ENCODE measurements at places on chromosomes 1 and 21.

- no peak for DNase-seq
Measured at GRCh38 chr1:169060043-169060722, 46.3 kb upstream of the ATP1B1 start.

DNA sequence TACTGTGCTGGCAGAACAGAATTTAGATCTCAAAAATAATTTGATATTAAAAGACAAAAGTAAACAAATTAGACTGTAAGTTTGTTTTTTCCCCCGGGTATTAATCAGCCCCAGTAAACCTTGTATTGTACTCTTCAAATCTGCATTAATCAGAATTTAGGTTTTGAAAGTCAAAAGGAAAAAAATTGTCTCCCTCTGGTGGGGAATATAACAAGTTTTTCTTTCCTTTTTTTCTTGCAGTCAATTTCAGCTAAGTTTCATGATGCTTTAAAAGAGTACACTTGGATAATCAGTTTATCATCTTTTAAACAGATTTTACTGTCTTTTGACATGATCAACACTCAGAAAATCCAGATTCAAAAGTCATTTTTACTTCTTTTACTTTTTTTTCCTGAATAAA lies 134.5 kb upstream of the PKN2 start:
- no peak for DNase-seq

DNA sequence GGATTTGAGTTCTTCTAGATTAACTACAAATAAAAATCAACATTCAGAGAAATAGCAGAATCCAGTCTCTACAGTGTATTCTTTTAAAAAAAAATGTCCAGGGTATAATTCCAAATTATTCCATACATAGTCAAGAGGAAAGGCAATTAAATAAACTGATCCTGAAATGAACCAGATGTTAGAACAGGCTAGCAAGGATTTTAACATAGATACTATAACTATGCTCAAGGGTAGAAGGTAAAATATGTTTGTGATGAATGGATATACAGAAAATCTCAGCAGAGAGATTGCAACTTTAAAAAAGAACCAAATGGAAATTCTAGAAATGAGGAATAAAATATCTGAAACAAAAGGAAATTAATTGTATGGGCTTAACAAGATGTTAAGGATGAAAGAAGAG lies 32.4 kb downstream of the CYYR1 start:
- DNase-seq = no peak

DNA sequence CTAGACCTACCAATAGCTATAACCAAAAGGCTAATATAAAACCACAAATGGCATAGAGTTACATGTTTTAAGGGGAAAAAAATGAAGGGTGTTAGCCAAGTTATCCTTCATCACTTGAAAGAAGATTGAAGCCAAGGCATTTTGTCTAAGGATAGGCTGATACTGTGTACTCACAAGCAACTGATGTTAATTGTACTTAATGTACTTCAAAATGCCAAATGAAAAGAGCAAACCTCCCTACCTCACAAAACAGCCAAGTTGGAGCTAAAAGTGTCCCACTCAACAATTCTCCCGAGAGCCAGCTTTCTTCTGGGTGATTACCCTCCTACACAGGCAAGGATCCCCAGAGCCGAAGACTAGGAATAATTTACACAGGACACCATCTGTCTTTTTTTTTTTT lies 4.4 kb upstream of the IGSF3 start:
- DNase-seq = no peak

GRCh38 chr1:53065391-53065790 lies 3.4 kb downstream of the PODN start:
- DNase-seq = no peak

Data from activated CD4-positive, alpha-beta T cell treated with anti-CD3 and anti-CD28 coated beads for 24 hours (primary cell).